Placental epithelial cell (primary cell): ENCODE measurements at places on chromosomes 1 and 21. TPM values are rescaled to one million over a fixed set of nuclear protein-coding genes. Genes with fewer than 3 reads are reported as not detected.

The TMEM269 gene
- 0.22 TPM in 1 of 2 replicates, not detected in the other for total RNA-seq

The CFHR2 gene
- not detected in 2 replicates for total RNA-seq

The FAM76A gene
- total RNA-seq = 10.7 and 11.4 TPM in 2 replicates

The RAB3B gene
- total RNA-seq = 0.11 and 0.39 TPM in 2 replicates

The RIMS3 gene
- under 0.01 and 0.65 TPM in 2 replicates for total RNA-seq

The IGSF9 gene
- 7.7 and 9.0 TPM in 2 replicates for total RNA-seq

The SPATA17 gene
- 0.87 and 1.2 TPM in 2 replicates for total RNA-seq

The LAMB3 gene
- total RNA-seq = 218 and 906 TPM in 2 replicates

The IGSF3 gene
- total RNA-seq = 118 and 120 TPM in 2 replicates

The C21orf58 gene
- total RNA-seq = 5.4 and 6.7 TPM in 2 replicates

The HSD3B2 gene
- total RNA-seq = 0.39 TPM in 1 of 2 replicates, not detected in the other

The ADGRL4 gene
- total RNA-seq = under 0.01 TPM in 1 of 2 replicates, not detected in the other

The SPATA45 gene
- total RNA-seq = not detected in 2 replicates

The SPRR5 gene
- total RNA-seq = not detected in 2 replicates

The RWDD3 gene
- total RNA-seq = 10.2 and 17.7 TPM in 2 replicates

The SH2D1B gene
- total RNA-seq = not detected in 2 replicates

The A3GALT2 gene
- not detected in 2 replicates for total RNA-seq

The KRTAP10-10 gene
- total RNA-seq = not detected in 2 replicates

The MAP10 gene
- total RNA-seq = 2.0 TPM in 2 replicates

The ETV3L gene
- not detected in 2 replicates for total RNA-seq

The POGZ gene
- 30.0 and 43.6 TPM in 2 replicates for total RNA-seq

The FAM43B gene
- total RNA-seq = 0.39 and 0.98 TPM in 2 replicates

The LINGO4 gene
- total RNA-seq = not detected in 2 replicates

The GPR89B gene
- total RNA-seq = 14.5 and 29.7 TPM in 2 replicates

The MCOLN3 gene
- 0.39 TPM in 1 of 2 replicates, not detected in the other for total RNA-seq

The NENF gene
- 31.8 and 44.8 TPM in 2 replicates for total RNA-seq

The SLFNL1 gene
- 0.22 and 2.0 TPM in 2 replicates for total RNA-seq

The TSTD1 gene
- total RNA-seq = 57.7 and 112 TPM in 2 replicates

The OR6K3 gene
- total RNA-seq = not detected in 2 replicates

The MASP2 gene
- total RNA-seq = not detected in 2 replicates

The OR10Z1 gene
- not detected in 2 replicates for total RNA-seq

The OR6N1 gene
- not detected in 2 replicates for total RNA-seq

The ELF3 gene
- total RNA-seq = 6.3 and 6.7 TPM in 2 replicates

The CHODL gene
- 0.33 and 0.79 TPM in 2 replicates for total RNA-seq

The HSD11B1 gene
- total RNA-seq = 0.22 TPM in 1 of 2 replicates, not detected in the other

The TNN gene
- total RNA-seq = under 0.01 TPM in 1 of 2 replicates, not detected in the other

The CDC42SE1 gene
- 95.4 and 112 TPM in 2 replicates for total RNA-seq

The NFASC gene
- total RNA-seq = under 0.01 TPM in 2 replicates

The PADI2 gene
- under 0.01 and 0.43 TPM in 2 replicates for total RNA-seq

The C1orf210 gene
- total RNA-seq = 0.39 and 1.4 TPM in 2 replicates

The BEND5 gene
- total RNA-seq = not detected in 2 replicates

The LCK gene
- 1.2 and 2.4 TPM in 2 replicates for total RNA-seq

The SELENOF gene
- 84.4 and 110 TPM in 2 replicates for total RNA-seq

The GJA8 gene
- not detected in 2 replicates for total RNA-seq

The CYYR1 gene
- total RNA-seq = 0.11 and 0.39 TPM in 2 replicates

The SEMA6C gene
- total RNA-seq = 7.6 and 20.8 TPM in 2 replicates

The TBX19 gene
- total RNA-seq = 1.5 and 3.1 TPM in 2 replicates

The KLF17 gene
- not detected in 2 replicates for total RNA-seq

The TFF1 gene
- not detected in 2 replicates for total RNA-seq

The SELENBP1 gene
- total RNA-seq = 2.0 and 5.9 TPM in 2 replicates

The LCE1F gene
- total RNA-seq = not detected in 2 replicates

The HTR1D gene
- under 0.01 and 0.76 TPM in 2 replicates for total RNA-seq

The KRTAP21-1 gene
- total RNA-seq = not detected in 2 replicates

The RNF223 gene
- 2.3 TPM in 1 of 2 replicates, not detected in the other for total RNA-seq

The DNASE2B gene
- not detected in 2 replicates for total RNA-seq
